ENCODE measurements at places on chromosomes 11 and 22. TPM values are rescaled to one million over a fixed set of nuclear protein-coding genes. Genes with fewer than 3 reads are reported as not detected.

Gene CARD10
- 5.6 TPM for total RNA-seq

Gene OR2AG2
- total RNA-seq = not detected

Gene CRYBB3
- not detected for total RNA-seq

Gene PHOX2A
- not detected for total RNA-seq
